Activated CD4-positive, alpha-beta T cell treated with anti-CD3 and anti-CD28 coated beads, Interleukin-2, amount 50 U/mL, for 1 hour (primary cell): ENCODE measurements at places on chromosomes 5 and 9.

DNA sequence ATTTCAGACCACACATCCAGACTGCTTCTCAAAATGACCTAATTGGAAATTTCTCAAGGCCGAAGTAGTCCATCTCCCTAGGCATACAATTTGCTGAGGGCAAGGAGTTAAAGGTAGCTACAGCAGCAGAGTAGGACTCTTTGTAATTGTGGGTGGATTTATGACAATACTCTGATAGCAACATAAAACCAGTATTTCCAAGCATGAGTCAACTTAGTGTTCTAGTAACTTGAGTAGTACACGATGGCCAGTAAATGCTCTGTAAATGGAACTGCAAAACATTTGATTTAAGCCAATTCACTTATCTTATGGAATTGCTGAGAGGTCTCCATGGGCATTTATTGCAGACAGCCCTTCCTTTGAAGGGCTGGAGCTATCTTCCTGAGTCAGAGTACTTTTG lies 352.2 kb downstream of the PLK2 start:
- no peak for DNase-seq

DNA sequence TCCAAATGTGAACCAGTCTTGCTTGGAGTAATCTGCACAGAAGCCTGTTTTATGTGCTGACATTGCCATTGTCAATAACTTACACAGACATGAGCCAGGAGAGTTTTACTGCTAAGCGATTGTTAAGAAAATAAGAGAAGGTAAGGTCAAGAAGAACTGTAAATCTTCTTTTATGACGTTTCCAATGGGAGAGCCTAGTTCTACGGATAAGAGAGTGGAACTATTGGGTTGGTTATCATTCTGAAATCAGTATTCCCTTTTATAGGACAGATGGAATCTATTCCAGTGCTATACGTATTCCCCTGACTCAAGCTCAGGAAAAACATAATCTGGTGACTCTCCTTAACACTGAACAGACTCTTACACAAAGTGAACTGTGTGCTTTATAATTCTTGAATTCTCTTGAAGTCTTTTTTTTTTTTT lies 137.9 kb upstream of the OTULINL start:
- no peak for DNase-seq

DNA sequence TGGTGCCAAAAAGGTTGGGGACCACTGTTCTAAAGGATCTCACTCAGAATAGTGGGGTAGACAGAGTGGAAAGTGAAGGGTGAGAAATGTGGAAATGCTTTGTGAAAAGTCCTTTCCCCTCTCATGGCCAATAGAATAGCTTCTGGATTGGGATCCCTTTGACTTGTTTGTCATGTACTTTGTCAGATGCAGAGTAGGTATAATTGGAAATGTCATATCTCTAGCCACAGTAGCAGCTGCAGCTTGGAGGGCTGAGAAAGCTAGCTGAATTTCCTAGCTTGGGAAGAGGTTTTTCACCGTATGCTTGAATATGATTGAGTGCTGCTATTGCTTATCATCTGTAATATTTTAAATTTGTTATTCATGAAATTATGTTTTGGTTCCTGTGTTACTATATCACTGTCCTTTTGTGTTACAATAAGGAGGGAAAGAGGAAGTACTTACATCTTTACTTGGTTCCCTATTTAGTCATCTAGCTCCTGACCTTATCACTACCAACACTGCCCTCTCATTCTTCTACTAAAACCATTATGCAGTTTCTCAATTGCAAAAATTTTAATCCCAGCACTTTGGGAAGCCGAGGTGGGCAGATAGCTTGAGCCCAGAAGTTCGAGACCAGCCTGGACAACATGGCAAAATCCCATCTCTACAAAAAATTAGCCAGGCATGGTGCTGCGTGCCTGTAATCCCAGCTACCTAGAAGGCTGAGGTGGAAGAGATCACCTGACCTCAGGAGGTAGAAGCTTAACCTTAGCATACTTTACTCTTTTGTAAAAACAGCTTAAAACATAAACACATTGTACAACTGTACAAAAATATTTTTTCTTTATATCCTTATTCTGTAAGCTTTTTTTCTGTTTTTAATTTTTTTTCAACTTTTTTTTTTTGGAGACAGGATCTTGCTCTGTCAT lies 12.4 kb downstream of the SLC30A5 start:
- no peak for DNase-seq

- no peak for DNase-seq
Observed at GRCh38 chr9:36189976-36190375, 745 bp upstream of the CLTA start.

DNA sequence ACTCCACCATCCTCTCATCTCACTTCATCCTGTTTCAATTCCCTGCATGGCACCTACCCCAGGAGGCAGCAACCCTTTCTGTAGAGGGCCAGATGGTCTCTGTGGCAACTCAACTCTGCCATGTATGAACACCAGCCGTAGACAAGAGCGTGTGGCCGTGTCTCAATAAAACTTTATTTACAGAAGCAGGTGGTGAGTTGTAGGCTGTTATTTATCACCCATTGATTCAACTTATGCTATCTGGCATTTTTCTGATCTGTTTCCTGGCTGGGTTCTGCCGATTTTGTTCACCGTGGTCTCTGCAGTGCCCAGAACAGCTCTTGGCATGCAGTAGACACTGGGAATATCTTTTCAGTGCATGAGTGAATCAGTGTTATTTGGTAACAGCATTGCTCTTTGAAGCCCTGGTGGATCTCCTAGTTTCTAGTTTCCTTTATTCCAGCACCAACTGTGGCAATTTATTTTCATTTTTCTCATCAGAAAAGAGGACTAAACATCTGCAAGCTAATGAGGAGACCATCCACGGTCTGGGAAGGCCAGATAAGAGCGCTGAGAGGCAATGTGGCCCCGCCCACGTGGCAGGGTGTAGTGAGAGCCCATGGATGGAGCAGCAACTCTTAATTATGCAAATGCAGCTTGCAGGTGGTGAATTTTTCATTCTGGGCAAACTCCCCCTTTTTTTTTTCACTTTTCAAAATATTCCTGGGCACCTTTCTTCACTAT lies 77.9 kb downstream of the CTSL start:
- no peak for DNase-seq

DNA sequence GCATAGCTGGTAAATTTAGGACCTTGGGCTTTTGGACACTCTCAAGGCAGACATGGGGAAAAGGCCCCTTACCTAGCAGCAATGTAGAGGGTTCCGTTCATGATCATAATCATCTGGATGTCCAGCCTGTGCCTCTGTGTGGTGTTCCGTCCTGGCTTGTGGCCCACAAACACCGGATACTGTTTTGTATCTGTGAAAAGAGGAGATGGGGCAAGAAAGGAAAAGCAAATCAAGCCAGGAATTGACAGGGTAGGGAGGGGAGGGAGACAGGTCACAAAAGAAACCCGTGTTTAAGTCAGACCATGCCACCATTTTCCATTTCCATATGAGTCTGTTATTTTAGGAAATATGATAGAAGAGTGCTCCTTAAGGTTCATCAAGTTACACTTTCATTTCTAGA lies 72.5 kb downstream of the SEMA6A start:
- DNase-seq = no peak

GRCh38 chr5:134524272-134524825 lies 1.1 kb upstream of the JADE2 start:
- DNase-seq = peak; percentile 65

- DNase-seq = no peak
Observed at GRCh38 chr5:62199792-62200716, 106.0 kb upstream of the KIF2A start.

DNA sequence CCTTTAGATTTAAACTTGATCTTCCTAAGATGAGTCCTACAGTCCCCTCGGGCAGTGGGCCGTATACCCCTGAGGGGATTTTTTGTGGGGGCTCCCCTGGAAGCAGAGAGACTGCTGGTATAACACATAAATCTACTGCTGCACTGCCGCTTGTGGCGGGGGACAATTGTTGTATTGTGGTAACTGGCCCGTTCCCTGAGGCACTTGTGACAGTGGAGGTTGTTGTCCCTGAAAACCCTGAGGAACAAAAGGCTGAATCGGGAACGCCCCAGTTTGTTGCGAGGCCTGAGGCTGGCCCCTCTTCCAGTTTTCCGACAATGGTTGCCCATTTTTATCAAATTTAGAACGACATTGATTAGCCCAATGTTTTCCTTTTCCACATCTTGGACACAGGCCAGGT lies 4.7 kb upstream of the TMEM141 start:
- DNase-seq = no peak

DNA sequence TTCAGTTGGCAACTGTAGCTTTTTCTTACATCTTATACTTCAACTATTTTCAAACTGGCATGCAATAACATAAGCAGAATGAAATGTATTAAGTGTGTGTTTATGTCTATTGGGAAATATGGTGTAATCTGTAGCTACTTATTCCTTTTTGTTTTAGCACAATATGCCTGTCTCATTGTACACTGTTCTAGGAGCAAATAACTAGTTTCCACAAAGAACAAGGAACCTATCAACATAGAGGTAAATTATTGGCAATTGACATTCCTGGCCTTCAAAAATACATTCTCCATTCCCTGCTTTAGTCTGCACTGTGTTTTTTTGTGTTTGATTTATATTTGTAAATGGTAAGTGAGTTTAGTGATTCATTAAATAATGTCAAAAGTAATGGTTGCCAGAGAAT lies 75.7 kb downstream of the FBXL7 start:
- no peak for DNase-seq

- no peak for DNase-seq
Observed at GRCh38 chr5:14321936-14322335, 178.8 kb downstream of the TRIO start.

DNA sequence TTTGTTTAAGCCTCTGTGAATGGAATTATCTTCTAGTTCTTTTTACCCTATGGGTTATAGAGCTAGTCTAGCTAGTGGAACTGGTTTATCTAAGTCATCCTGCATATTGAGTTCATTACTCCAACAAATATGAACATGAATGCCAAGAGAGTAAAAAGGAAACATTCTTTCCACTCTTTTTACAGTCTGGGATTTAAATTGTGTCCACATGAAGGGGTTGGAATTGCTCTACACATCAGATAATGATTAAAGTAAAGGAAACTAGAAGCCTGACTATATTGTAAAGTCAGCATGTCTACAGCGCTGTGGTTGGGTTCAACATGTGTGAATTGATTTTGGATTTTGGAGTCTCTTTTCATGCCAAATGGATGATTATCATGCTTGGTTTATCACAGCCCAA lies 173.1 kb downstream of the CCDC171 start:
- DNase-seq = no peak

DNA sequence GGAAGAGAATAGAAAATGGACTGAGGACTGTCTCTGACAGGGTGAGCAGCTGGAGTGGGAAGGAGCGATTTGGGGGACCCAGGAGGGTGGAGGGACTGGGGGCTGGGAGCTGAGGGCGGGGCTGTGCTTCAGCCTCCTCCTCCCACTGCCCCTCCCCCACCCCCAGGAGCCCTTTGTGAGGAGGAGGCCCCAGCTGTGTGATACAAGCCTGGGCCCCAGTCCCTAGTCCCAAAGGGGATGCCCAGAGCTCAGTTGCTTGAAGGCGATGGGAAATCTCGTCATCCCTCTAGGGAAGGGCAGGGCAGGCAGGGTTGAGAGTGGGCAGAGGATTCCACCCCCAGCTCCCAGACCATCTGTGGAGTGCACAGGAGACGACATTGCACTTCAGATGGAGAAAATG lies at the start of gene SPATA31E1:
Gene SPATA31E1 (plus strand): TSS at position 251 of the 400 bp plus-strand sequence. CDS start 15 bp downstream, at position 266.
- DNase-seq = no peak

- no peak for DNase-seq
Observed at GRCh38 chr5:55027595-55027994, 3.5 kb downstream of the GZMK start.

- no peak for DNase-seq
Observed at GRCh38 chr9:126009047-126009446, 261.9 kb downstream of the PBX3 start.

- DNase-seq = no peak
Observed at GRCh38 chr5:133994990-133995333, 9.8 kb downstream of the VDAC1 start.

DNA sequence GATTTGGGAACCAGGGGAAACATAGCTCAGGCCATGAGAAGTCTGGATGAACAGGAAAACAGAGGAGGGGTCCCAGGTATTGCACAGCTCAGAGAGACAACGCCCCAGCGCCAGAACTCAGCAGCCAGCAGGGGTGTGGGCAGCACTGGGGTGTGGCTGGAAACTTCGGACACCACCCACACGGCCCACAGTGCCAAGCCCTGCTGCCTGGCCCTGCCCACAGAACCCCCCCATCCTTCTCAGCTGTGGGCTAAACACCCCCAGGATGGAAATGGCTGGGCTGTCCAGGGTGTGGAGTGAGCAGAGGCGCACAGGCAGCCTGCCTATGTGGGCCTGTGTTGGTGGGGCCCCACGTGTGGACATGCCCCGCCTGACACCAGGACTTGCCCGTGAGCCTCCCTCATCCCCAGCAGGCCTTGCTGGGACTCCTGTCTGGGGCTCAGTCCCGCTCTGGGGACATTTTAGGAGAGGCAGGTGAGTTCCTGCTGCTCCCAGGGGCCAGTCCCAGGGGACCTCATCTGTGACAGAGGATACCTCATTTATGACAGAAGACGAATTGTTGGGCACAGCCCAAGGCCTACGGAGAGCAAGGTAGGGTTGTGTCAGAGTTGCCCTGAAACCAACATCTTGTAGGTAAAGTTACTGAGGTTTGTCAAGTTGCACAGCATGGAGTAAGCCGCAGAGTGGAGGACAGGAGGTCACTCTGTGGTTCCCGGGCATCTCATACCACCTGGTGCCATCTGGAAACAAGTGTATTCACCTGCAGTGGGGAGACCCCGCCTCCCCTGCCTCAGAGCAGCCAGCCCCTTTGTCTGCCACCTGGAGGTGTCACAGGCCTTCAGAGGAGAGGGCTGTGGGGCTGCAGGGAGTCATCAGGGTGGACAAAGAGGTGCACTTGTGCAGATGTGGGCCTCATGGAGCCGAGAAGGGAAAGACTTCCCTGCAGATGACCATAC lies 183.2 kb downstream of the AUH start:
- DNase-seq = no peak

DNA sequence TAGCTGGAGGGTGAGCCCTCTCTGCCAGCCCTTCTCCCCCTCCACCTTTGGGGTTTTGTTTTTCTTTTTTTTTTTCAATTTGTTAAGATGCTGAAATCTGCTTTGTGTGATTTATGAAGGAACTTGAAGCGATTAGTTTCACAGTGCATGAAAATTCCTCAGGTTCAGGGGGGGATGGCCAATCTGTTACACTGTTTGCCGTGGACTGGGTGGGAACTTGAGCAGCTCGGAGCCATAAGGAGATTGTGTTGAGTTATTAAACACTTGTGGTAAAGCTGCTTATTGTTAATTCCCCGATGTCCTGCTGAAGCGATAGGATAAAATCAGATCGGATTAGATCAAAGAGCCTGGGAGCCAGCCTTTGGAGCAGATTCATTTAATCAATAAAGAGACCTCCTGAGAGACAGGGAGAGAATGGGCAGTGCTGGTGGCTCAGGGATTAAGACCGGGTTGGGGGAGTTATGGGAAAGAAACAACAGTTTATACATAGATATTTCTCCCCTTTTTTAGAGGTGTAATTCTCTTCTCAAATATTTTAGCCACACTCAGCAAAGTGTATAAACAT lies 105.8 kb upstream of the SPATA31D4 start:
- no peak for DNase-seq

GRCh38 chr5:58875599-58875998 lies 292.7 kb downstream of the RAB3C start:
- DNase-seq = no peak

DNA sequence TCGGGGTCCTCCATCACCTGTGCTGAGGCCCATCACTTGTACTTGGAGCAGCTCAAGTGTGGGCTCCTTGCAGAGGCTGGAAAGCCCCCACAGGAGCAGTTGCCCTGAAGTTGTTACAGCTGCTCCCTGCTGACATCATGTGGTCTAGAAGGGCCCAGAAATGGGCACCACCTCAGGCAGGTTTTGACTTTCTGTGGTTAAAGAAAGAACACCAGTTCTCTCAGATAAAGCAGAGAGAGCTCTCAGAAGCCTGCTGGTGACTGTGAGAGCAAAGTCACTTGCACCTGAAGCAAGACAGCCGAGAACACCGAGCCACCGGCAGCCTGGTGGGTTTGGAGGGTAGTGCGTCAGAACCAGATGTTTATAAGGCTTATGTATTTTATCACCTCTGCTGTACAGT lies 70.4 kb downstream of the MVB12B start:
- peak; percentile 58 for DNase-seq
